ENCODE measurements at places on chromosomes 4 and X. TPM values are rescaled to one million over a fixed set of nuclear protein-coding genes. Genes with fewer than 3 reads are reported as not detected.

DNA sequence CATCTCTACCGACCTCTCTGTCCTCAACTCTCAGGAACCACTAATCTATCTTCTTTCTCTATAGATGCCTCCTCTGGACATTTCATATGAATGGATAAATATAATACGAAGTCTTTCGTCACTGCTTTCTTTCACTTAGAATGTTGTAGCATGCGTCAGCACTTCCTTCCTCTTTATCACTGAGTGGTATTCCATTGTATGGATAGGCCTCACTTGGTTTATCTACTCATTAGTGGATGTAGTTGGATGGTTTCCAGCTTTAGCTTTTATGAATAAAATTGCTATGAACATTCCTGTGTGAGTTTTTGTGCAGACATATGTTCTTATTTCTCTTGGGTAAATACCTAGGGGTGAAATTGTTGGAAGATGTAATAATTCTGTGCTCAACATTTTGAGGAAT is 528.2 kb upstream of the FAT1 start:
- no peak overlapping the region for H3K27ac ChIP-seq
- no peaks in the 10 kb centered on the region for H3K4me1 ChIP-seq
- H3K36me3 ChIP-seq, result no peaks in the 10 kb centered on the region
- no peaks in the 10 kb centered on the region for H3K27me3 ChIP-seq

Gene ZNF157
- total RNA-seq, result not detected

- H3K4me3 ChIP-seq, result no peak overlapping the region
- H3K4me1 ChIP-seq, result no peaks in the 10 kb centered on the region
Measured at GRCh38 chr4:161642708-161643107, 521.1 kb downstream of the FSTL5 start.

Gene JCHAIN
- total RNA-seq, result 6.9 TPM

DNA sequence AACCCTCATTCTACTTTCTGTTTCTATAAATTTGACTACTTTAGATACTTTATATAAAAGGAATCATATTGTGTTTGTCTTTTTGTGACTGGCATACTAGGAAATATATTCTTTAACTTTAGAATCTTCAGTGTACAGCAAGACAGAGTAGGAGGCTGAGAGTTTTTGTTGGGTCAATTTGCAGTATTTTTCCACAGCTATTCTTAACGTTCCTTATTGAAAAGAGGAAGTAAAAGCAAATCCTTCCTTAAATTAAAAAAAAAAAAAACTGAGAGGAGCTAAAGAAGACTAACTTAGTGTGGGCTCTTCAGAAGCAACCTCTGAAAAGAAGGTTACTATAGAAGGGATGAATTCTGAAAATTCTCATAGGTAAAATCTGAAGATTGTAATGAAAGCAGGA is 1194.6 kb downstream of the ADGRL3 start:
- no peaks in the 10 kb centered on the region for H3K36me3 ChIP-seq
- no peaks in the 10 kb centered on the region for H3K4me1 ChIP-seq
- H3K4me3 ChIP-seq, result no peak overlapping the region
- H3K27ac ChIP-seq, result no peak overlapping the region
- no peak for DNase-seq
- no peaks in the 10 kb centered on the region for H3K27me3 ChIP-seq

Gene ESX1
- total RNA-seq, result not detected

DNA sequence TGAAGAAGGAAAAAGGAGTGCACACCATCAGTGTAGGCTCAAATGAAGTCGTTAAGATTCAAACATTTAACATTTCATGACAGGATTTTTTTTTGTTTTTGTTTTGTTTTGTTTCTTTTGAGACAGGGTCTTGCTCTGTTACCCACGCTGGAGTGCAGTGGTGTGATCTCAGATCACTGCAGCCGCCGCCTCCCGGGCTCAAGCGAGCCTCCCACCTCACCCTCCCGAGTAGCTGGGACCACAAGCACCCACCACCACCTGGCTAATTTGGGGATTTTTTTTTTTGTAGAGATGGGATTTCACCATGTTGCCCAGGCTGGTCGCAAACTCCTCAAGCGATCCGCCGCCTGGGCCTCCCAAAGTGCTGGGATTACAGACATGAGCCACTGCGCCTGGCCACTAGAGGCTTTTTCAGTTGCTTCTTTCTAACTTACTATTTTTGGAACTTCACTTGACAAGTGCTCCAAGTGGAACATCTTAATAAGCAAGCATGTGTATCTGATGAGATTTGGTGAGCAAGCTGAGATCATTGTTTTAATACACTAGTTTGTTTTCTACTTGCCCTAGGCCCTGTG is 78.9 kb upstream of the CNKSR2 start:
- no peaks in the 10 kb centered on the region for H3K27me3 ChIP-seq
- H3K36me3 ChIP-seq, result no peaks in the 10 kb centered on the region
- no peak overlapping the region for H3K27ac ChIP-seq
- no peak overlapping the region for H3K4me3 ChIP-seq

- no peak overlapping the region for H3K27ac ChIP-seq
- DNase-seq, result no peak
- no peaks in the 10 kb centered on the region for H3K36me3 ChIP-seq
- H3K4me3 ChIP-seq, result peak overlapping the region; percentile 53
- peaks cover 15% of the 10 kb centered on the region for H3K27me3 ChIP-seq
Measured at GRCh38 chrX:119272882-119273419, 36.9 kb downstream of the PGRMC1 start.

DNA sequence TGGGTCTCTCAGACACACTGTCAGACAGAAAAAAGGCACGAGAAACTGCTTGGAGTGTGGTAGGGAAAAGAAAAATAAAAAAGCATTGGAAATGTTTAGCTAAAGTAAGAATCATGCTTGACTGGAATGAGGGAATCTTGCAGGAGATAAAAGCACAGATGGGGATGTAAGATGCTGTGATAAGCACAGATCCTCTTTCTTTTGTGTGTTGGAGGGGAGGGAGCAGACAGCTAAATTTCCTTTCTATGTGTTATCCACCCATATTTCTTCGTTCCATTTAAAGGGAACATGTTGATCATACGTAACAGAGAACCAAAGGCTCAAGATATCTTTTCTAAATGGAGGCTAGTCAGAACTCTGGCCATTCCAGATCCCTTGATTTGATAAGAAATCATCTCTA is 614.0 kb upstream of the LCORL start:
- H3K27me3 ChIP-seq, result no peaks in the 10 kb centered on the region
- no peak overlapping the region for H3K27ac ChIP-seq
- DNase-seq, result no peak

DNA sequence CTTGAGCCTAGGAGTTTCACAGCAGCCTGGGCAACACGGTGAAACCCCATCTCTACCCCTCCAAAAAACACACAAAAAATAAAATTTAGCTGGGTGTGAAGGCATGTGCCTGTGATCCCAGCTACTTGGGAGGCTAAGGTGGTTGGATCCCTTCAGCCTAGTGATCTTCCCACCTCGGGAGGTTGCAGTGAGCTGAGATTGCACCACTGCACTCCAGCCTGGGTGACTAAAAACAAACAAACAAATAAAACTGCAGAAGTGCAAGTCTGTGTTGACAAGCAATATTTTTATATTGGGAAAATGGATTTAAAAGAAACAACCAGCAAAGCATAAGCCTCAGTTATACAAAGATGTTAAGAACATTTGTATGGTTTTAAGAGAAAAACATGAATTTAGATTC is 46.1 kb downstream of the IGFBP7 start:
- H3K4me3 ChIP-seq, result no peak overlapping the region
- peaks cover 87% of the 10 kb centered on the region for H3K4me1 ChIP-seq
- H3K27ac ChIP-seq, result peak overlapping the region; percentile 87
- H3K27me3 ChIP-seq, result no peaks in the 10 kb centered on the region
- DNase-seq, result no peak

DNA sequence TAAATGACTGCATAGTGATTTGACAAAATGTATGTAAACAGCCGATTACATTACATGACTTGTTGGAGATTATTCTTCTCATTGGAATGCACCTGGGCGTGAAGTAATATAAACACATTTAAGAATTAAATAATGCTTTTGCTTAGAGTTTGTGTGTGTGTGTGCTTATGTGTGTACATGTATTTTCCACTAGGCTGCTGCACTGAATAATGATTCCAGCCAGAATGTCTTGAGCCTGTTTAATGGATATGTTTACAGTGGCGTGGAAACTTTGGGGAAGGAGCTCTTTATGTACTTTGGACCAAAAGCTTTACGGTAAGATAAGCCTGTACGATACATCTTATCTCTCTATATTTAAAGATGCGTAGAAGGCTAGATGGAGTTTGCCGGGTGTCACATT is 12.6 kb downstream of the NEIL3 start:
- no peak overlapping the region for H3K4me3 ChIP-seq
- H3K36me3 ChIP-seq, result no peaks in the 10 kb centered on the region
- no peaks in the 10 kb centered on the region for H3K4me1 ChIP-seq
- H3K27me3 ChIP-seq, result no peaks in the 10 kb centered on the region

Gene TBC1D9
- 11.4 TPM for total RNA-seq

DNA sequence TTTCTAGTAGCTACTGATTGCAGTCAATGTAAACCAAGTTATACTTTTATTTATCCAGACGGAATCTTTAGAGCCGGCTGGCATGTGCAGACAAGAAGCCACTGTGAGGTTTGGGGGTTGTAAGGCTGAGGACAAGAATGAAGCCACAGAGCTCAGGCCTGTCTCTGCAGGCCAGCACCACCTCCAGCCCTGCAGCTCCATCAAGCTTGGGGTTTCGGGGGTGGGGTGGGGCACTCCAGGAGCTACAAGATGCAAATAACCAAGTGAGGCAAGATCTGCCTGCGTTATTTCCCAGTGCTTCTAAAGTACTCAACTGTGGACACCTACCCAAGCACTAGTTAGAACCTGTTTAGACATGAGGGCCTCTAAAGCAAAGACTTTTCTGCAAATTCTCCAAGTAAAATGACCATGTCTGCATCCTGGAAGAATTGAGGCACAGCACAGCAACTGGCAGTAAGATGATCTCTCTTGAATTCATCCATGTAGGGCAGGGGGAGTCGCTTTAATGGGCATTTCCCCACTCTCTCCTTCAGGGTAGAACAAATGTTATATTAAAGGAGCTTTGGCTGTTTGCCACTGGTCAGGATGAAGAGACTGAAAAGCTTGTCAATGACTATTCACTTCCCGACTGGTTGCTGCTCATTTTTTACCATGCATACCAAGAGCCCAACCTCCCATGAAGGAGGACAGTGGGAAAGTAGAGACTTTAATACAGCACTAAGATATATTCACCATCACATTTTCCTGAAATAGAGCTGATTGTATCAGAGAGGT is 222.5 kb downstream of the MGST2 start:
- H3K27ac ChIP-seq, result no peak overlapping the region
- no peaks in the 10 kb centered on the region for H3K36me3 ChIP-seq
- H3K27me3 ChIP-seq, result no peaks in the 10 kb centered on the region
- no peak overlapping the region for H3K4me3 ChIP-seq

DNA sequence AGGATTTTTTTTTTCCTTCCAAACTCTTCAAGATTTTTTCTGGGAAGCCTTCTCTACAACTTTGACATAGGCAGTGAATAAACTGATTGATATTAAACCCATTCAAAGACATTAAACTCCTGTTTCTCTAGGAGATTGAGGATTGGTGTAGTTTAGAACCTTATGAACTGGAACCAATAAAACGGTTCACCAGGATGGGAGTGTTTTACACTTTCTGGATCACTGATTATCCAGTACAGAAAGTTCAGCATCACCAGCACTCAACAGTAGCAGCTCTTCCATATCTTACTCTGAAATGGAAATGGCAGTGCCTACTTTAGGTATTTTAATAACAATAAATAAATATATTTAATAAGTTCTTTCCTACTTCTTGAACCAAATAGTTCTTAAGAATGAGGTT is 76.7 kb downstream of the BMPR1B start:
- H3K27ac ChIP-seq, result no peak overlapping the region
- no peaks in the 10 kb centered on the region for H3K4me1 ChIP-seq

Gene ODAM
- not detected for total RNA-seq

Gene EREG
- total RNA-seq, result not detected

DNA sequence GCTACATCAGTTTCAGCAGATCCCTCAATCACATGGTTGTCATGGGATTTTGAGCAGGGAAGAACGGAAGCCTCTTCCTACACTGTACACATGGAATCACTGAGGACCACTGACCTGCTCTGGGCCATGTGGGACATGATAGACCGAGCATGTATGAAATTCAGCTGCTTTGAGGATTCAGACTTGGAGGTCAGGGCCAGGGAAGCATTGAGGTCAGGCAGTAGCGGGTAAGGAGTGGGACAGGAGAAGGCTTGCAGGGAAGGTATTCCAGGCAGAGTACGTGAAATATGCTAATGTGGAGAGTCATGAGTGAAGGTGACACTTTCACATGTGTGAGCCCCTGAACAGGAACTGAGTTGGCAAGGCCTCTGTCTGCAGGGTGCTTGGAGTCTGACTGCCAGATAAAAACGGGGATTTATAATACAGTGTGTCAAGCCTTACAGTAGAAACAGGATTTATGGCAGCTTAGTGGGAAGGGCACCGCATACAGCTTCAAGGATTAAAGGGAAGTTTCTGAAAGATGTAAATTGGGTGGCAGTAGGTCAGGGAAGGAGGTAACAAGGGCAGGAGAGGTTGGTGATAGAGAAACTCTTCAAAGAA is 111.7 kb downstream of the STK32B start:
- DNase-seq, result no peak
- H3K4me1 ChIP-seq, result no peaks in the 10 kb centered on the region
- no peak overlapping the region for H3K27ac ChIP-seq
- H3K4me3 ChIP-seq, result no peak overlapping the region
- no peaks in the 10 kb centered on the region for H3K36me3 ChIP-seq

- H3K27me3 ChIP-seq, result no peaks in the 10 kb centered on the region
- peaks cover 36% of the 10 kb centered on the region for H3K4me1 ChIP-seq
- H3K27ac ChIP-seq, result peak overlapping the region; percentile 45
- peaks cover 8% of the 10 kb centered on the region for H3K36me3 ChIP-seq
- no peak for DNase-seq
- H3K4me3 ChIP-seq, result no peak overlapping the region
Measured at GRCh38 chr4:40946652-40947051, 196.9 kb downstream of the NSUN7 start.

GRCh38 chr4:156053174-156053573 is 99.5 kb upstream of the CTSO start:
- H3K36me3 ChIP-seq, result no peaks in the 10 kb centered on the region
- no peak for DNase-seq
- H3K27ac ChIP-seq, result no peak overlapping the region
- no peaks in the 10 kb centered on the region for H3K27me3 ChIP-seq
- H3K4me1 ChIP-seq, result no peaks in the 10 kb centered on the region

Gene GABRQ
- total RNA-seq, result not detected

- peak overlapping the region; percentile 18 for H3K4me3 ChIP-seq
- peaks cover 98% of the 10 kb centered on the region for H3K27me3 ChIP-seq
- no peaks in the 10 kb centered on the region for H3K36me3 ChIP-seq
Measured at GRCh38 chr4:41866799-41867677, 68.2 kb upstream of the TMEM33 start.

DNA sequence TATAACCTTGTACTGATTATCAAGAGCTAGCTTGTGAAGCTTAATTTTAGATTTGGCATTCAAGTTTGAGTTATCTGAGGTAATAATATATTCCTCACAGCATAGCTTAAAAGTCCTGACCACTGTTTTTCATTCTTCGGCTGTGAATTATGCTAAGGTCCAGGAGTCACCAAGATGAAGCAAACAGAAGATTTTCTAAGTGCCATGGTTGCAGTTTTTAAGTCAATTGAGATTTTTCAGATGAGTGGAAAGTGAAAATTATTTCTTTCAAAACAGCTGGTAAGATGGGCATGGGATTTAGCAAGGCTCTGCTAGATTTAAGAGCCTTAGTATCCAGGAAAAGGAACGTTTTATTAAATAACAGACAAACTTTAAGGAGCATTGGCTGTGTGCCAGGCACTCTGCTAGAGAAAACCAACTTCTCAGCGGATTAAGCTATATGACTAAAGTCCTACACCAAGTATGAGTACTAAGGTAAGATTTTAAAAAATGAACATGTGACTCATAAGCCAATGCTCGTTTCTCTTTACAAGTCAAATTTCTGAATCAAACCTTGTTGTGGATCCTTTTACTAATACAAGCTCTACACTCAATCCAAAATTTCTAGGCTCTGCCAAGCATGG is 149.9 kb upstream of the IL15 start:
- H3K4me3 ChIP-seq, result no peak overlapping the region
- H3K4me1 ChIP-seq, result no peaks in the 10 kb centered on the region
- H3K27ac ChIP-seq, result no peak overlapping the region
- DNase-seq, result no peak

Gene PITX2
- not detected for total RNA-seq

All from left ventricle myocardium inferior (tissue), 1 donor.